ENCODE measurements at places on chromosomes 6 and 20.

DNA sequence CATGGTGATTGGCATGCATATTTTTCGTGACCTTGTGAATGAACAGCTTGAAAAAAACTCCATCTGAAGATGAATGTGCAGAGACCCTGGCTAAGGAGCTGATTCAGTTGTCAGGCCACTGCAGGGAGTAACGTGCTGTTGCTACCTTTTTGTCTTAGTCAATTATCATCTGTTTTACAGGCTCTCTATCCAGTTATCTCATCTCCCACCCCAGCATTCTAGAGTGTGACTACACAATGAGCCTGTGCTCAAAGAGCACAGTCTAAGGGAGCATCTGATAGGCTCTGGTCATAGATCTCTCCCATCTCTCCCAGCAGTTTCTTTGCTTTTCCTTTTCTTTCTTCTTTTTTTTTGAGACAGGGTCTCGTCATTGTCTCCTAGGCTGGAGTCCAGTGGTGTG lies 45.5 kb downstream of the NDRG3 start:
- DNase-seq, result no peak

GRCh38 chr20:36975099-36975818 lies 23.8 kb upstream of the SAMHD1 start:
- DNase-seq, result no peak

GRCh38 chr6:165663736-165664558 lies 906 bp upstream of the PDE10A start:
- DNase-seq, result no peak

- DNase-seq, result no peak
Measured at GRCh38 chr6:108877046-108877751, 29.0 kb downstream of the ARMC2 start.

- DNase-seq, result no peak
Measured at GRCh38 chr6:34679552-34680253, 16.9 kb downstream of the ILRUN start.
